Lower lobe of right lung (tissue), 2 donors: ENCODE measurements at places on chromosomes 12 and 14. TPM values are rescaled to one million over a fixed set of nuclear protein-coding genes. Genes with fewer than 3 reads are reported as not detected.

Gene PIANP
- total RNA-seq: 0.18 TPM

Gene CNPY2
- total RNA-seq: 91.5 TPM

Gene ENDOU
- not detected for total RNA-seq

Gene INSM2
- not detected for total RNA-seq

Gene AVPR1A
- 2.2 TPM for total RNA-seq

Gene INHBC
- total RNA-seq: not detected

Gene NAA30
- total RNA-seq: 15.5 TPM

Gene BTG1
- total RNA-seq: 159 TPM

Gene GUCY2C
- not detected for total RNA-seq

Gene ZDHHC22
- not detected for total RNA-seq

Gene IPO4
- total RNA-seq: 18.3 TPM

Gene BHLHE41
- total RNA-seq: 125 TPM

Gene RTL1
- total RNA-seq: not detected

Gene PAH
- not detected for total RNA-seq

Gene GRIP1
- total RNA-seq: 4.3 TPM

Gene HOXC5
- not detected for total RNA-seq
